Eye (tissue), 1 donor: ENCODE measurements at places on chromosomes 1 and 21.
A peak's percentile ranks its signal among the peaks of the same experiment; 100 is the strongest.

DNA sequence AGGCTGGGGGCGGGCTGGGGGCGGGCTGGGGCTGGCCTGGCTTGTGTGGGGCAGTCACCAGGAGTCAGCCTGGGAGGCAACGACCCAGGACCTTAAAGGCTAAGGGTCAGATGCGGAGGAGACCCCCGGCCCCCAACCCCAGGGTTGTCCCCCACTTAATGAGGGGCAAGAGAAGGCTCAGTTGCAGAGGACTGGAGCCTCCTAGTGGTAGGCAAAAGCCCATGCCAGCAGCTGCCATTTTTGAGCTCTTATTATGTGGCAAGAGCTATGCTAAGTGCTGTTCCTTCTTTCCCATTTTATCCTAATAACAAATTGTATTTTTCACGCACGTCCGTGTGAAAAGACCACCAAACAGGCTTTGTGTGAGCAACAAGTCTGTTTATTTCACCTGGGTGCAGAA, 8.0 kb downstream of the KIAA1614 start:
- no peak for DNase-seq

DNA sequence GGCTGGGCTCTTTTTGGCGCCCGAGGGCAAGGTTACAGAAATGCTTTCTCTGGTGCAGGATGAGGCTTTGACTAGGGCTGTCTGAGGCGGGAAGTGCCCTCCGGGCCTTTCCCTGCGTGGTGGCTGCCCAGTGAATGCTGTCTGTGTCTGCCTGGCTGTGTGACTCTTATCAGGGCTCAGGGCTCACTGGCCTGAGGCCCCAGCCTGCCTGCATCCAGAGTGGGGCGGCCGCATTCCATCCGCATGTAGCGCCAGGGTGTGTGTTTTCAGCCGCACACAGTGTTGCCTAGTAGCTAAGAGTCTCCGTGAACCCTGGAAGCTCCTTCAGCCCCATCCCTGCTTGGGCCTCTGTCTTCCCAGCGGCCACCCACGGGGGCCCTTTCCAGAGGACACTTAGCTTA, 59.1 kb downstream of the FAAP20 start:
- DNase-seq = peak; percentile 92

- DNase-seq = no peak
Observed at GRCh38 chr1:30586671-30587070, 136.7 kb downstream of the MATN1 start.

DNA sequence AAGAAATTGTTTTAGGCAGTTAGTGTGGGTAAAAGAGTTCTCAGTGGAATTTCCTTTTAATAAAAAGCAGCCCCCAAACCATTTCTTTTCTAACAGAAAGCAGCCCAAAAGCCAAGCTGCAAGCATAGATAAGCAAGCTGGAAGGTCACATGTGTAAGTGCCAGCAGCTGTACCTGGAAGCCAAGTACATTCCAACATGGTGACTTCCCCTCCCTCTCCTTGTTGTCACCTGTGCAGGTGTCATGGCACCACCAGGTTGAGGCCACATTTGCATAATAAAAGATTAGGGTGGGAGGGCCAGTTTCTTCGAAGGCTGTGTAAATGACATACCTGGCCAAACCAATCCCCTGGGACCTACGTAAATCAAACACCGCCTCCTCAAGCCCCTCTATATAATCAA, 240.3 kb upstream of the RAB4A start:
- DNase-seq = peak; percentile 17

- DNase-seq = no peak
Observed at GRCh38 chr1:200363264-200363933, 46.4 kb downstream of the ZNF281 start.

GRCh38 chr1:38953433-38953860, 11.8 kb upstream of the RHBDL2 start:
- no peak for DNase-seq

- peak; percentile 60 for DNase-seq
Observed at GRCh38 chr1:58773406-58773840, 10.4 kb downstream of the JUN start.

GRCh38 chr1:242787968-242788367, 263.5 kb upstream of the PLD5 start:
- DNase-seq = no peak
